HL-60 (cell line): ENCODE measurements at places on chromosomes 3 and 15.

- DNase-seq: no peak
Observed at GRCh38 chr3:115503394-115503793, 119.9 kb upstream of the GAP43 start.

GRCh38 chr3:43863966-43864933, 173.5 kb downstream of the ABHD5 start:
- no peak for DNase-seq

- DNase-seq: no peak
Observed at GRCh38 chr15:36059596-36059995, 513.6 kb upstream of the DPH6 start.

DNA sequence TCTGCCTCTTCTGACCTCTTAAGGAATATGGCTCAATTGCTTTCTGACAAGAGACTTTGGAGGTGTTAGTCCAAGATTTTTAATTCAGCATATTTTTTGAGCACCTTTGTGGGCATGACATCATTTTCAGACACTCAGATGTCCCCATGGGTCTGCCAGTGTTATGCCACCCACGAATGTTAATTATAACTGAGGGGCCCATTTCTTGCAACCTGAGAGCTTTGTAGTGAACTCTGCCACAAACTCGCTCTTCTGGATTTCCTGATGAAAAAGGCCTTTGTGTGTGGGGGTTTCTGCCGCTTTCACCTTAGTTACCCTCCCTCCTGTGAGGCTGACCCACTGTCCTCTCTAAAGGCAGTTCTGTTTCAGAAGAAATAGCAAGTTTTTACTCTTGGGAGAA, 64.5 kb upstream of the CCR4 start:
- DNase-seq: no peak

DNA sequence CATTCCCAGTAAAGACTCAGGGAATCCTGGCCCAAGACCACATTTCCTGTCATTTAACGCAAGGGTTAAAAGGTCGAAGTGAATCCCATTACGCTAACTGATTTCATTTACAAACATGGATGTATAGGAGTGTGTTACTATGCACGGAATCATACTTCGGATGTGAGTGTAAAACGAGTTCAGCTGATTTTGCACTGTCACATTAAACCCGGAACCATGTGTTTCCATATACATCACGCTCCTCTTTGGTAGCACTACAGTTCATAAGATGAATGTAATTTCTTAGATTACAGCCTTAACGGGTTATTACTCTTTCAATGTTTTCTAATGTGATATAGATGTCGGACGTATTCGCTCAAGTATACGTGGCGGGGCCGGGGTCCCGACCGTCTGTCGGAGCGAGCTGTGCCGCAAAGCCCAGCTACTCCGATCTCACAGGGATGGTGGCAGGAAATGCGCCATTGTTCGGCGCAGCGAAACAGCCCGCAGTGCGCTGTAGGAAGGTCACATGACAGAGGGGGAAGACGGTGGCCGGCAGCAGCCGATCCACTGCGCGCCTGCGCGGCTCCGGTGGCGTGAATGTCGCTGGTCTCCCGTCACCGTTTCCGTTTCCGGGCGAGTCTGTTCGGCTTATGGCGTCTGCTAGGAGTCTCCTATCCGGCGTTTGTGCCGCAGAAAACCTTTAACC, 97.3 kb downstream of the NPAP1 start:
- DNase-seq: peak; percentile 47

DNA sequence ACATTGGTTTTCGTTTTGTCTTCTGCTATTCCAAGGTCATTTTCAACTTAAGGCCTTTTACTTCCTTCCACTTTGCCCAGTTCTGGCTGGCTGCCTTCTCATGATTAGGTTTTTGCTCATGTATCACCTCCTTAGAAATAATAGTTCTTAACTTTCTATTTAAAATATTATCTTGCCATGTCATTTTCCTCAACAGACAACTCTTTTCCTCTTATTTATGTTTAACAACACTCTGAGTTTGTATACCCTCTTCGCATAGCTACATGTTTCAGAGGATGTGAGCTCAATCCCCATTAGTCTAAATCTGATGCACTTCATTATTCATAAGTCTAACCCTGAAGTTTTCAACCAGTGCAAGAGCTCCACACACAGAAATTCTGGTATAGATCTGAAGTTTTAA, 299.1 kb downstream of the BCHE start:
- DNase-seq: no peak

DNA sequence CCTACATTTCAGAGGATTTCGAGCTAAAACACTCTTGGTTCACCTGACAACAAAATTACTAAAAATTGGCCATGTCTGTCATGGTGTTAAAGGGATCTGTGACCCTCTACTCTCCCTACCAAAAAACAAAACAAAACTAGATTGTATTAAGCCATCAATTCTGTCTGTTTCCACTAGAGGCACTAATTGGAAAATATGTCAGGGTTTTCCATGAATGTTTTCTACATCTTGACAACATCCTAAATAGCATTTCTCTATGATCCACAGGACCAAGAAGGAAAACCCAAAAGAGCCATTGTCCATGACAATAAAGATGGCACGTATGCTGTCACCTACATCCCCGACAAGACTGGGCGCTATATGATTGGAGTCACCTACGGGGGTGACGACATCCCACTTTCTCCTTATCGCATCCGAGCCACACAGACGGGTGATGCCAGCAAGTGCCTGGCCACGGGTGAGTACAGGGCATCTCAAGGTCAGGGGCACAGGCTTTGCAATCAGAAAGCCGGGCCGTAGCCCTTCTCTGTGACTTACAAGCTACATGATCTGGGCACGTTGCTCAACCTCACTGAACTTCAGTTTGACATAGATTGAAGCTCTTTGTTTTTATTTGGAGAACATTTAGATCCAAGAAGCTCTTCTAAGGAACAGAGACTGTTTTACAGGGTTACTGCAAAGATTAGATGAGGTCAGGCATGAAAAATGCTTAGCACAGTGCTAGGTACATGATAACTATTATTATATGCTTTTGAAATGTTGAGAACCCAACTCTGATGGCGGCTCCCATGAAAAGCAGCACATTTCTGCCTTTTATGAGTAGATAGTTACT, 74.8 kb downstream of the DNASE1L3 start:
- DNase-seq: no peak

- DNase-seq: peak; percentile 5
Observed at GRCh38 chr15:26260517-26261133, 397.5 kb upstream of the ATP10A start.

- no peak for DNase-seq
Observed at GRCh38 chr3:119609301-119609700, 11.6 kb downstream of the PLA1A start.

GRCh38 chr3:195573611-195574496, 9.9 kb downstream of the APOD start:
- no peak for DNase-seq

- DNase-seq: no peak
Observed at GRCh38 chr3:190522621-190523222, 8.8 kb downstream of the IL1RAP start.

DNA sequence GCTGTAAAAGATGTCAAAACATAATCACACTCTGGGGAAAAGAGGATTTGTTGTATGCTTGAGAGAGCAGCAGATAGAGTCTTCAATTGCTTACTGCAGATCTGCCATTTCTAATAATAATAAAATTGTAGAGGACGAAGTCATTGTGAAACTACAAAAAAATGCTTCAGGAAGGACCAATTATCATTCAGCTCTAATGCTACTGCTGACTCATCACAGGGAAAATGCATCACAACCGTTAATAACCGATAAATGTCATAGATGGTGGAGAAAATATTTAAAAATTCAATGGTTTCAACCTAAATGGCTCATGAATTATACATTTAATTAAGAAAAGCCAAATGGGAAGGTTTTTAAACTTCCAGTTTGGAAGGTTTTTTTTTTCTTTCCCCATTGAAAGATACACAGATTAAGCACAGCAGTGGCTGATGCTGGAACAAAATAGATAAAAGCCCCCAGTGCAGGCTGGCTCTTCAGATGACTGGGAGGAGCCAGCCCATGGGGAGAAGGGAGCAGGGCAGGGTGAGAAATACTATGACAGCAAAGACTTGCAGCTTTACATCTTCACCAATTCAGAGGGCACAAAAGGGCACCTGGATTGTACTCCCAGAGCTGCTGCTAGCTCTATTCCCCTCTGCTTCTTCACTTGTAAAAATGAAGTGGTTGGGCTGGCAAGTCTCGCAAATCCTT, 196.1 kb downstream of the CNTN6 start:
- DNase-seq: no peak

GRCh38 chr15:69094124-69094921, 66.1 kb upstream of the GLCE start:
- DNase-seq: no peak

- DNase-seq: no peak
Observed at GRCh38 chr3:126954141-126954842, 28.6 kb upstream of the PLXNA1 start.

DNA sequence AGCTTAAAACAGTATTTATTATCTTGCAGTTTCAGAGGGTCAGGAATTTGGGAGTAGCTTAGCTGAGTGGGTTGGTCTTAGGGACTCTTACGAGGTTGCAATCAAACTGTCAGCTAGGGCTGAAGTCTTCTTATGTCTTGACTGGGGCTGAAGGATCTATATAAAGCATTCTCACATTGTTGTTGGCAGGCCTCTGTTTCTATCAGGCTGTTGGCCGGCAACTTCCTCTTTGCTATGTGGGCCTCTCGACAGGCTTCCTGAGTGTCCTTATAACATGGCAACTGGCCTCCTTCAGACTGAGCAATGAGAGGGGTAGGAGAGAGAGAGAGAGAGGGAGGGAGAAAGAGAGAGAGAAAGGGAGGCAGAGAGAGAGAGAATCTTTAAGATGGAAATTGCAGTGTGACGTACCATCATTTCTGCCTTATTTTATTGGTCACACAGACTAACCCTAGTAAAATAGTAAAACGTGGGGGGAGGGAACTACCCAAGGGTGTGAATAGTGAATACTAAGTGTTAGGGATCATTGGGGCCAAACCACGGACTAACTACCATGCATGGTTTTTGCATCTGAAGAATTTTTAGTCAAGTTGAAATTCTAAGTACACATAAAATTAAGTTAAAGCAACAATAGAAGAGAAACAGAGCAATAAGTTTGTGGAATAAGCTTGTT, 16.1 kb downstream of the FGF7 start:
- peak; percentile 36 for DNase-seq

DNA sequence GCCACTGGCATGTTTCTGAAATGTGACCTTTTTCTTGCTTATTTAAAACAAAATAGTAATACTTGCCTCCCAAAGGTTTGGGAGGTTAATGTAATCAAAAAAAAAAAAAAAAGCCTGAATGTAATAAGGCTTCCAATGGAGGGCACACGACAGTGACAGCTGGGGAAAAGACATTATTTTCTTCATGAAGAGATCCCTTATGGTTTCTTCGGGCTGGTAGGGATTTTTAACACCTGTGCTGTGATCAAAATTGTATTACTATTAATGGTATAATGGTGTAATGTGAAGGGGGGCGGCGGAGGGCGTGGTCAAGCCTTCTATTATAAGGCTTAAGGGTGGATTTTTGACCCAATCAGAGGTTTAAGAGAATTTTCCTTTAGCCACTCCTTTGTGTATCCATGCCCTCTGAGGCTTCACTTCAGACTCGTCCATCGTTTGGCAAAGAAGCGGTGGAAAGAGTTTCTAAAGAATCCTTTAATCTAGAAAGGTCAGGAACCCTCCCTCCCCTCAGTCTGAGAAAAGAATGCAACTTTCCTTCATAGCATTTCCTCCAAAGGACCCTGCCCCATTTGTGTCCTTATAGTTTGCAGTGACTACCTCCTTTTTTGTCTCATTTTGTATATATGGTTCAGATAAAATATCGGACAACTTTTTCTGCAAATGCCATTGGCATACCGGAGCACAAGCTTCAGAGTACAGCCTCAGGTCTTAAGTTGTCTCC, 89.5 kb upstream of the CHD2 start:
- peak; percentile 62 for DNase-seq

DNA sequence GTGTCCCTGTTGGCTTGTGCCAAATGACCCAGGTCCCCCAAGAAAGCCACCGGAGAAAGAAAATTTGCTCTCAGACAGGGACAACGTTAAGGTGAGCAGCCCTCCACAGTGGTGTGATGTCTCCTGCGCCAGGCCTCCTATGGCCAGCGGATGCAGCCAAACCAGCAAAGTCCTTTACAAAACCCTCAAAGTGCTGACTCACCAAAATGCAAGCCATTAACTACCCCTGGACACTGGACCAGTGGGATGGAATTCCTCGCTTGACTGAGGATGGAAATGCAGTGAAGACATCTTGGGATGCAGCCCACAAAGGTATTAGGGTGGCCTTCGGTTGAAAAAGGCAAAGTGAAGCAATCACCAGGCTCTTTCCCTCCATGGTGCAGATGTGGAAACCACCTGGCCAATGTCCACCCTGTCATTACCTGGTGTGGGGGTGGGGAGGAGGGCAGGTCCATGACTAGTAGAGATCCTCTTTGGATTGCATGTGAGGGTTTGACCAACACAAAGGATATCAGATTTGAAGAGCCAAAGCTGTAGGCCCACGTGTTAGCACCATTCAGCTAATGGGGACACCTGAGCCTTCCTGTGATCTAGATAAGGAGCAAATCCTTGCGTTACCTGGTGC, 127.4 kb upstream of the SLC6A11 start:
- DNase-seq: no peak

GRCh38 chr3:196989721-196990262, 21.2 kb upstream of the PIGZ start:
- no peak for DNase-seq

DNA sequence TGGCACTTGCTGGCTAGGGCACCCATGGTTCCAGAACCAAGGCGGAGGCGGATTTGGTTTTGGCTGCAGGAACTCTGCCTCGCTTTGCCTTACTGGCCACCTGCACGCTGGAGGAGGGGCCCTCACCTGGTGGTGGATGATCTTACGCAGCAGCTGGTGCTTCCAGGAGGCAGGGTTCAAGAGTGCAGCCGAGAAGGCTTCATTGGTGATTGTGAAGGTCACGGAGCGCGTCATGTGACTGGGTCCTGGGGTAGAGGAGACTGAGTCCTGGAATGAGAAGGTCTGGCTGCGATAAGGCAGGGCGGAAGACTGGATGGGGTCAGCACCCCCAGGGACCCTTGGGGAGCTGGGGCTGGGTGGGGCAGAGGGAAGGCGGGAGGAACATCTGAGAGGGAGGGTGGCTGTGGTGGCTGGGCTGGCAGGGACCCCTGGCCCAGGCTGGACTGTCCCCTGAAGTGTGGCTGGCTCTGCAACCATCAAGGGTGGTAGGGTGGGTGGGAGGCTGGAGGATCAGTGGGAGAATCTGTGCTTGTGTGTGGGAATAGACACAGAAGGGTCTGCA, 25.8 kb upstream of the GOLGA6C start:
- no peak for DNase-seq

DNA sequence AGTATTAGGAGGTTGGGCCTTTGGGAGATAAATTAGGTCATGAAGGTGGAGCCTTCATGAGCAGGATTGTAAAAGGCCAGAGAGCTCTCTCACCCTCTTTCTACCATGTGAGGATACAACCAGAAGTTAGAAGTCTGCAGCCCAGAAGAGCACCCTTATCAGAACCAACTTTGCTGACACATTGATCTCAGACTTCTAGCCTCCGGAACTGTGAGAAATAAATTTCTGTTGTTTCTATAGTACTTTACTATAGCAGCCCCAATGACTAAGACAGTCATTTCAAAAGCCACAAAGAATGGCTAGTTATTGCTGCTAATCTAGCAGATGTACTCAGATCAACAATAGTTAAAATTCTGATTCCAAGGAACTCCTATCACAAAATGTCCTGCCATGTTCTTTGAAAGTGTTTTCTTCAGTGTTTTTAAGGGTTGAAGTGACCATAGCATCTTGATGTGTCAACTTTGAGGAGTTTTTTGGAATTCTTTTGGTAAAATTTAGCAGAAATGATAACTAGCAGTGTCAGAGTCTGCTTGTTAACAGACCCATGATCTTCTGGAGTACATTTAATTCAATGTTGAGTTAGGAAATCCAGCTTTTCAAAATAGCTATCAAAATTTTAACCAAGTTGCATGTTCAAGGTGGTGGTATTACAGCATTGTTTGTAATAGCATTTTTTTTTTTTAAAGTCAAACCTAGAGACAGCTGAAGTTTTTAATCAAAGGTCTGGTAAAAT, 10.3 kb downstream of the DZIP3 start:
- DNase-seq: no peak
